NCI-H82 (cell line): ENCODE measurements at places on chromosomes 2 and 18.

DNA sequence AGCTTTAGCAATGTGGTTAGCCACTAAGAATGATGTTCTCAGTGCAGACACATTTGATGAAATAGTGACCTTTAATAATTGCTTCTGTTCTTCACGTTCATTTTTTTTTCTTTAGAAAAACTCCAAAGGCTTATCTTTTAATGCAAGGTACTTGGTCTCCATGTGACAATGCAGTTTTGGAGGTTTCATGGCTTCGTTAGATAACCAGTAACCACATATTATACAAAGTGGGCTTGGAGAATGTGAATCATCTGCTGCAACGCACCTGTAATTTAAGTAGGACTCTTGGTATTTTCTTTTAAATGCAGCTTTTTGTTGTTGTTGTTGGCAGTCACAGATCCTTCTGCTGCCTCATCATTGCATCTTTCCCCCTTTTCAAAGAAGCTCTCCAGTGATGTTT is 1606.3 kb downstream of the SUCLG1 start:
- no peak for DNase-seq

DNA sequence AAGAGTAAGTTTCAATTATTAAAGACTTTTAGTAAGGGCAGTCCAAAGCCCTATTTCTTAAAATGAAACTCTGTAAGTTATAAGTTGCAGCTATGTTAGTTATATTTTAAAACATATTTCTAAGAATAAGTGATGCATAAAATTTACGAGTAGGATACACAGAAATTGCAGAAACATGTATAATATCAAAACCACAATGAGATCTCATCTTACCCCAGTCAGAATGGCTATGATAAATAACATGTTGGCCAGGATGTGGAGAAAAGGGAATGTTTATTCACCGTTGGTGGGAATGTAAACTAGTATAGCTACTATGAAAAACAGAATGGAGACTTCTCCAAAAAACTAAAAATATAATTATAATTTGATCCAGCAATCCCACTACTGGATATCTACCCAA is 201.2 kb downstream of the CBLN2 start:
- DNase-seq = no peak

GRCh38 chr2:174025271-174026121 is 60.3 kb upstream of the SP3 start:
- no peak for DNase-seq

DNA sequence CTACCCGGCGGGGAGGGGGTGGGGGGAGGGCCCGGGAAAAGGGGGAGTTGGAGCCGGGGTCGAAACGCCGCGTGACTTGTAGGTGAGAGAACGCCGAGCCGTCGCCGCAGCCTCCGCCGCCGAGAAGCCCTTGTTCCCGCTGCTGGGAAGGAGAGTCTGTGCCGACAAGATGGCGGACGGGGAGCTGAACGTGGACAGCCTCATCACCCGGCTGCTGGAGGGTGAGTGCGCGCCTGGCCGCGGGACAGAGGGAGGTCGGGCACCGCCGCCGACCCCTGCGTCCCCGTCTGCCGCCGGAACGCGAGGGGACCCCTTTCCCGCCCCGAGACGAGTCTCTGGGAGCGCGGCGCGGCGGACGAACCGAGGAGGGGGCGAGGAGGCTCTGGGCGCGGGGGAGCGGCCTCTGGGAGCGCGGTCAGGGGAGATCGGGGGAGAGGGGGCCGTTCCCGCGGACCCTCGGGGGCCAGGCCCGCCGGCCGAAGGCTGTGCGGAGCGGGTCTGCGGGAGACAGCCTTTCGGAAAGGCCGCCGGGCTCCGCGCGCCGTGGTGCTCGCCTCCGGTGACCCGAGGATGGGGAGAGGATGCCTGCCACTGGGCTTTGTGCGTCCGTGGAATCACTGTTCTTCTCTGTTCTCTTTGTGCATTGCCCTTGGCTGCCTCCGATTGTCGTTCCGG is 463 bp downstream of the PPP1CB start:
- DNase-seq = peak; percentile 59

GRCh38 chr2:42924418-42924886 is 132.1 kb upstream of the HAAO start:
- DNase-seq = no peak

- DNase-seq = no peak
Observed at GRCh38 chr2:218043100-218043499, 26.0 kb upstream of the RUFY4 start.

GRCh38 chr2:49042488-49042887 is 111.8 kb downstream of the FSHR start:
- DNase-seq = no peak

DNA sequence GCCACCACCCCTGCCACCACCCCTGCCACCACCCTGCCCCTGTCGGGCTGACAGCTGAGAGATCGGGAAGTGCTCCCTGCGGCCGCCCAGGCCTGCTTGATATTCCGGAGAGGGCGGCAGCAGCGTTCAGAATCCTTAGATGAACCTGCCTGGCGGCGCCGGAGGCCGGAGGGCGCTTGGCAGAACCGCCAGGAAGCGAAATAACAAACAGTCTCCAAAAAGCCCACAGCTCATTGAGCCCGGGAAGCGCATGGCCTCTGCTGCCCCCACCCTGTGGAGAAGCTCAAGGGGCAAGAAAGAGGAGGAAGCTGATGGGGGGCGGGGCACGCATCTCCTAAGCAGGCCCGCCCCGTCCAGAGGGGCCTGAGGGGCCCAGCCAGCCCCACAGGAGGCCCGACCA is 92.2 kb upstream of the MBOAT2 start:
- no peak for DNase-seq

- DNase-seq = no peak
Observed at GRCh38 chr2:6683516-6683915, 182.2 kb downstream of the CMPK2 start.

- DNase-seq = peak; percentile 75
Observed at GRCh38 chr18:31819106-31819924, 58.6 kb upstream of the SLC25A52 start.

DNA sequence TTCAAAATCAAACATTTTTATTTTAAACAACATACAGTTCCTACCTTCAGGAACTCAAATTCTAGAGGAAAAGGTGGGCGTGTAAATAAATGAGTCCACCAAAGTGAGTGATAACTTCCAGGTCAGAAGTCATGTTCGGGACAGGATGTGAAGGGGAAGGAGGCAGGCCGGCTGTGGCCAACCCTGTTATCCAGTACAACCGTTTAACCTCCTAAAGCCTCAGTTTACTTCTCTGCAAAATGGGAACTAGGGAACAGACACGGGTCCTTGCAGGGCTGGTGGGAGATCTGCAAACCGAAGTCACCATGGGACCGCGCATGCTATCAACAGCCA is 373 bp downstream of the EIPR1 start:
- peak; percentile 66 for DNase-seq

- DNase-seq = no peak
Observed at GRCh38 chr18:25464227-25464626, 112.3 kb upstream of the ZNF521 start.

DNA sequence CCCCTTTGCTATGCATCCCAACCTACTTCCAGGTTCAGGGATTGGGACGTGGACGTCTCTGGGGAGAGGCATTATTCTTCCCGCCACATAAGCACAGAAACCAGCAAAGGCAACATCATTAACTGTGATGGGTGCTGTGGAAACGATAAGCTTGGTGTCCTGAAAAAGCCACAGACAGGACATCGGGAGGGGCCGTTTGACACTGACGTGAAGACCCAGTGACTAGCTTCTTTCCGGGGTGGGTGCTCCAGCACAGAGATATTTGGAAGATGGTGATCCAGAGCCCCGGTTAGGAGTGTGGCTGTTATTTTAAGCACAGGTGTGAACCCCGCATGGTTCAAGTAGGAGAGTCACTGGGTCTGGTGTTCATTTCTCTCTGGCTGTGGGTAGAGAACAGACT is 163.8 kb upstream of the HDAC4 start:
- DNase-seq = no peak

DNA sequence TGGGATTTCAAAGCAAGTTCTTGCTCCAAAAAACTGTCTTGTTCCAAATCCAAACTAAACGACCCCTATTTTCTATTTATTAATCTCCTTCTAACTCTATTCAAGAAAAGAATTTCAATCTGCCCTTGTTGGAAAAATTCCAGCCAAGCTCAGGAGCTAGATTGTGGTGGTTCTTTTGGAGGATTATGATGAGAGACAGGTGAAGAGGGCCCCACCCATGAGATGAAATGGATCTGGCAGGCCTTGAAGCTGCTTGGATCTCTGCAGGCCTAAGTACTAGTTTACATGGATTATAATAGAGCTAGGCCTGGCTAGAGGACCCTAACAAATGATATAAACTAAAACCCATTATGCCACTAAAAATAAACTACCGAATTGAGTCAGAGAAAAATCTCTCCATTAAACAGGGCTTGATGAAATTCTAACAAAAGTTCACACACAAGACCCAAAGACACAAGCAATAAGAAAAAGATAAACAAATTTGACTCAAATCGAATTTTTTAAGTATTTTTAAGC is 101.6 kb downstream of the GFPT1 start:
- DNase-seq = peak; percentile 66

- no peak for DNase-seq
Observed at GRCh38 chr2:203062126-203062525, 47.5 kb downstream of the NBEAL1 start.
